ENCODE measurements at places on chromosomes 5 and 9.

DNA sequence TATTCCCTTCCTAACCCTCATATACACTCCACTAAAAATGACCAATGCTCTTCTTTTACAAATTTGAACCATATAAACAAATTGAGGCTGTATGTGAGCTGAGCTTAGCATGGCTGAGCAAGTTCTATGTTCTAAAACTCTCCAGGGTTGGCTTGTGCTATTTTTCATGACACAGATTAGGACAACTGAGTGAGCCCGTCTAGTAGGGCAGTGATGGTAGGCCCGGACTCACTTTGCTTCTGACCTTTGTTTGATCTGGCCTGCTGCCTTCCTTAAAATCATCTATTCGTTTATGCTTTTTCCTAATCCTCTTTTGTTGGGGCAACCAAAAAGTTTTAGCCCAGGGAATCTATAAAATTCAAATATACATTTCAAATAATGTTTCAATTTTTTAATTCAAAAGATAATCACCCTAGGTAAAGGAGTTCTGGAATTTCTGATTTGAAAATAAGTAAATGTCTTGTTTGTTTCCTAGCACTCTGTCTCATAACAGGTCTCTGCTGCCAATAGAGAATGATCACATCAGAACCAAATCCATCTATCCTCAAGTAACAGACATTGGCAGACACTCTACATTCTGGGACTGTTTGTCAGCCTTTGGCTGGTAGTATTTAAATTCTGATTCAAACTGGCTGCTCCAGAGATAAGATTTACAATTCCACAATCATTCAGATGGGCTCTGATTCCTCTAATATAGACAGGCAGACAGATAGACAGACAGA is 217.0 kb upstream of the TARS1 start:
- DNase-seq: peak; percentile 45

- no peak for DNase-seq
These were observed 54.5 kb downstream of the C9orf152 start for GRCh38 chr9:110153431-110153830.

GRCh38 chr5:59769832-59770231 is 123.7 kb downstream of the PDE4D start:
- DNase-seq: no peak

DNA sequence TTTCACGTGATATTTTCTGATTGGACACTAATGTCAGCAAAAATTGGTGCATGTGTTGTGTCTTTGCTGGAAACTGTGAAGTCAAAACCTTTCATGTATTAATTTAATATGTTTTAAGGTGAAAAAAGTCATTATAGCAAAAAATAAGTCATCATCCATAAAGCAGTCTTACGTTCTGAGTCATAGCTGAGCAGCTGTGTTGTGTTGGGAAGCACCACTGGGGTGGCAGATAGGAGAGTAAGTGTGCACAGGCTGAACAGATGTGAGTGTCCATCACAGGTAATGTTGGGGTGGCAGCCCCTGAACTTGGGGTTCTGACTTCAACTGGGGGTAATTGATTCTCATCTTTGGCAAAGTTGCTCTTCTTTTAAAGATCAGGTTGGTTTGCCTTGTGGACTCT is 156.8 kb downstream of the NXNL2 start:
- peak; percentile 22 for DNase-seq

DNA sequence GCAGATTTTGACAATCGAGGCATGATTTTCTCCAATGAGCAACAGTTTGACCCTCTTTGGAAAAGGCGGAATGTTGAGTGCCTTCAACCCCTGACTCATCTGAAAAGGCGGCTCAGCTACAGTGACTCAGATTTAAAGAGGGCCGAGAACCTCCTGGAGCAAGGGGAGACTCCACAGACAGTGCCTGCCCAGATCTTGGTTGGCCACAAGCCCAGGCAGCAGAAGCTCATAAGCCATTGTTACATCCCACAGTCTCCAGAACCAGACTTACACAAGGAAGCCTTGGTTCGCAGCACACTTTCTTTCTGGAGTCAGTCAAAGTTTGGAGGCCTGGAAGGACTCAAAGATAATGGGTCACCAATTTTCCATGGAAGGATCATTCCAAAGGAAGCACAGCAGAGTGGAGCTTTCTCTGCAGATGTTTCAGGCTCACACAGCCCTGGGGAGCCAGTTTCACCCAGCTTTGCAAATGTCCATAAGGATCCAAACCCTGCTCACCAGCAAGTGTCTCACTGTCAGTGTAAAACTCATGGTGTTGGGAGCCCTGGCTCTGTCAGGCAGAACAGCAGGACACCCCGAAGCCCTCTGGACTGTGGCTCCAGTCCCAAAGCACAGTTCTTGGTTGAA is 13.6 kb downstream of the PTPDC1 start:
- DNase-seq: peak; percentile 78

DNA sequence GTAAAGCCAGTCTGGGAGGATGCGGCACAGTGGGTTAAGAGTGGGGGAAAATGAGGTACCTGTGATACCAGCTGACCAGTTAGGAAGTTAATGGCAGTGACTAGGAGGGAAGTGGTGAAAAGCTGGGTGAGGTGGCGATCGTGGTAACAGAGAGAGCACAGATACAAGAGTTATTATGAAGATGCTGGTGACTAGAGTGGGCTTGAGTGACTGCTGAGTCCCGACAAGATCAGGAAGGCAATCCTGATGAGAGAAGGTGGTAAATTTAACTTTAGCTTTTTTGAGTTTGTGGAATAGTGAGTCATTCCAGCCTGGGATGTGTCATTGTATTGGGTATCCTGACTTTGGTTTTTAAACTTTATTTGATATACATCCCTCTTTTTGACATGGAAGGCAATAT is 38.8 kb downstream of the CMYA5 start:
- peak; percentile 2 for DNase-seq

GRCh38 chr9:69249337-69249736 is 75.3 kb downstream of the TJP2 start:
- no peak for DNase-seq

DNA sequence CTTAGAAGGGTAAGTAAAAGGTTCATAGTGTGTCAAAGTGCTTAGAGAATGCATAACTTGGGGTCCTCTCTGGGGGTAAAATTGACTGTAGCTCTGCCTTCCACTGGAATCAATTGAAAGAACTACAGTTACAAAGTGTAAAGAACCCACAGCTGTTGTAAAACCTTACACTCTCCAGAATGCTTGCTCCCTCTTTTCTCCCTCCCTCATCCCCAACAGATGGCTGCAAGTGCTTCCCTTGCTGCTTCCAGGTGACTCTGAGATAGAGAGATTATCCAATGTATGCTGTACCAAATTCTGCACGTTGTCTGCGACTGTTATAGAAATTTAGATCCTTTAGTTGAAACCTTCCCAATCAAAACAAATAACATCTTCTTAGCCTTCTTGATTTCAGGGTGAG is 126.0 kb downstream of the STK32A start:
- no peak for DNase-seq

DNA sequence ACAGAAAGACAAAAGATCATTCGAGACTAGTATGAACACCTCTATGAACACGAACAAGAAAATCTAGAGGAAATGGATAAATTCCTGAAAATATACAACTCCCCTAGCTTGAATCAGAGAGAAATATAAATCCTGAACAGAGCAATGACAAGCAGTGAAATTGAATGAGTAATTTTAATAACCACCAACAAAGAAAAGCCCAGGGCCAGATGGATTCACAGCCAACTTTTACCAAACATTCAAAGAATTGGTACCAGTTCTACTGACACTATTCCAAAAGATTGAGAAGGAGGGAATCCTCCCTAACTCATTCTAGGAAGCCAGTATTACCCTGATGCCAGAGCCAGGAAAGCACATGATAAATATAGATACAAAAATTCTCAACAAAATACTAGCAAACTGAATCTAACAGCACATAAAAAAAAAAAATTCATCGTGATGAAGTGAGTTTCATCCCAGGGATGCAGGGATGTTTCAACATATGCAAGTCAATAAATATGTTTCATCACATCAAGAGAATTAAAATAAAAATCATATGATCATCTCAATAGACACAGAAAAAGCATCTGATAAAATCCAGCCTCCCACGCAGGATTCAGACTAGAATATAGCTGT is 25.2 kb upstream of the PTGER4 start:
- no peak for DNase-seq
